ENCODE measurements at places on chromosomes 1 and 21. TPM values are rescaled to one million over a fixed set of nuclear protein-coding genes. Genes with fewer than 3 reads are reported as not detected.

Gene S100A8
- not detected for total RNA-seq

GRCh38 chr1:182601416-182601786, 2.8 kb downstream of the RGS16 start:
- H3K36me3 ChIP-seq: peaks cover 11% of the 10 kb centered on the region
- peaks cover 19% of the 10 kb centered on the region for H3K4me1 ChIP-seq
- H3K27me3 ChIP-seq: no peaks in the 10 kb centered on the region
- H3K27ac ChIP-seq: no peak overlapping the region
- H3K4me3 ChIP-seq: no peak overlapping the region

DNA sequence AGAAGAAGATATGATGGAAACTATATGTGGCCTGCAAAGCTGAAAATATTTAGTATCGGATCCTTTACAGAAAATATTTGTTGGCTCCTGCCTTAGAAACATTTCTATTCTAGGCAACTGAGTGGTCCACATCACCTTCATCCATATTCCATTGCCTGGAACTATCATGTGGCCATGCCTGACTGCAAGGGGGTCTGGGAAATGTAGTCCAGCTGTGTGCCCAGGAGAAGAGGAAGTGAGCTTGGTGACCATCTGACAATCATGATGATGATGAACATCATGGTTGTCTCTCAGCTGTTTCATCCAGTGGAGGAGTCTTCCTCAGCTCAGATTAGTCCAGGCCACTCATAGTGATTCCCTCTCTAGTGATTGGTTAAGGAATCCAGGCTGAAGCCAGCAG, 61.8 kb upstream of the IFNLR1 start:
- H3K4me3 ChIP-seq: no peak overlapping the region
- no peak overlapping the region for H3K27ac ChIP-seq
- H3K36me3 ChIP-seq: no peaks in the 10 kb centered on the region

- H3K36me3 ChIP-seq: no peaks in the 10 kb centered on the region
- peaks cover 18% of the 10 kb centered on the region for H3K27me3 ChIP-seq
- H3K27ac ChIP-seq: no peak overlapping the region
- no peak overlapping the region for H3K4me3 ChIP-seq
- DNase-seq: no peak
These were observed 96.4 kb downstream of the SYF2 start for GRCh38 chr1:25135909-25136308.

GRCh38 chr1:213251972-213252371, 200.9 kb downstream of the RPS6KC1 start:
- H3K4me1 ChIP-seq: no peaks in the 10 kb centered on the region
- no peak overlapping the region for H3K4me3 ChIP-seq
- H3K27me3 ChIP-seq: no peaks in the 10 kb centered on the region
- no peaks in the 10 kb centered on the region for H3K36me3 ChIP-seq
- H3K27ac ChIP-seq: no peak overlapping the region

DNA sequence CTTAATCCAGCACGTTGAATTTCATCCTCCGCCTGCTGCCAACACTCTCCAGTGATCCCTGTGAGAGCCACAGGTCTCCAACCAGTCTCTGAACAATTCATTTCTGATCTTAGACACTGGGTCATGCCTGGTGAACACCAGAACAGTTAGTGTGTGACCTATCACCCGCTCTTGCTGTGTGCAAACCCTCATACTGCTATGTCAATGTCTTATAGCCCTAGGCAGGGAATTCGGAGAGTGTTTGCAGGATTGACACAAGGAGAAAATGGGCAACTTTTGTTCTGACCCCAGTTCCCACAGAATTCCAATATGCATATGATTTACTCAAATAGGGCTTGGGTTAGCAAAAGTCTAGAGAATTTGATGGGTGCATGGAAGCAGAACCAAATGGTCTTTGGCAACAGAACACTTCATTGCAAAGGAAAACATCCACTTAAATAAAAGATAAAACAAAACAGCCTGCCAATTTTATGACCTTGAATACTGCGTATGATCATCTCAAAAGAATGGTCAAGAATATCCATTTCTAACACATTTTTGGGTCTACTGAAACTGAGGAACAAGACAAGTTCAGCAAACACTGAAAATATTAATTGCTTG, 23.0 kb upstream of the GUCA2B start:
- H3K27ac ChIP-seq: no peak overlapping the region
- H3K36me3 ChIP-seq: no peaks in the 10 kb centered on the region
- no peak overlapping the region for H3K4me3 ChIP-seq
- no peak for DNase-seq

DNA sequence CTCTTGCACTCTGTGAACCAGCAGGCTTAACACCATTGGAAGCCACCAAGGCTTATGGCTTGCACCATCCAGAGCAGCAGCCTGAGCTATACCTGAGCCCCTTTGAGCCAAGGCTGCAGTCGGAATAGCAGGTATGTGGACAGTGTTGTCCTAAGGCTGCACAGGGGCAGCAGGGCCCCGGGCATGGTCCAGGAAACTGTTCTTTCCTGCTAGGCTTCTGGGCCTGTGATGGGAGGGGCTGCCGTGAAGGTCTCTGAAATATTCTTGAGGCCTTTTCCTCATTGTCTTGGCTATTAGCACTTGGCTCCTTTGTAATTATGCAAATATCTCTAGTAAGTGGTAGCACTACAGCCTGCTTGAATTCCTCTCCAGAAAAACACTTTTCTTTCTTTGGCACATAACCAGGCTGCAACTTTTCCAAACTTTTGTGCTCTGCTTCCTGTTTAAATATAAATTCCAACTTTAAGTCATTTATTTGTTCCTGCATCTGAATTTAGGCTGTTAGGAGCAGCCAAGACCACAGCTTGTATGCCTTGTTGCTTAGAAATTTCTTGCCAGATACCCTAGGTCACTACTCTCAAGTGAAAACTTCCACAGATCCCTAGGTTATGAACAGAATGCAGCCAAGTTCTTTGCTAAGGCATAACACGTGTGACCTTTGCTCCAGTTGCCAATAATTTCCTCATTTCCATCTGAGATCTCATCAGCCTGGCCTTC, 5.2 kb downstream of the KRTAP20-4 start:
- H3K4me3 ChIP-seq: no peak overlapping the region
- no peak overlapping the region for H3K27ac ChIP-seq
- no peak for DNase-seq
- no peaks in the 10 kb centered on the region for H3K36me3 ChIP-seq
- no peaks in the 10 kb centered on the region for H3K27me3 ChIP-seq
- H3K4me1 ChIP-seq: no peaks in the 10 kb centered on the region

DNA sequence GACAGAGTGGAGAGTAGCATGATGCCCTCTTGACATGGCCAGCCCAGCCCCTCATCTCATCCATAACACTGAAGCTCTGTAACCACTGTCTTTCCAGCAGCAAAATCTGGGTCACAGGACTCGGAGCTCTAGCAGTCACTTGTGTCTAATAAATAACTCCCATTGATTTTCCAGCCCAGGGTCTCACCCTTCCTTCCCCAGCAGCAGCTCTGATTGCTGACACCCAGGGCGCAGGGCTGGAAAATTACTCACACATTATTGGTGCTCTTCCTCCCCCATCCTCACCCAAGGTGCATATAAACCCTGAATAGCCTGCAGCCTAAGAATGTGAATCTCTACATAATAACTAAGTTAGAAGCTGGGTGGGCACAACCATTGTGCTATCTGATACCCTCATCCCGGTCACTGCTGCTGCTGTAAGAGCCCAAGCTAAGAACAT, 21.1 kb upstream of the OR10J5 start:
- H3K27ac ChIP-seq: no peak overlapping the region
- no peaks in the 10 kb centered on the region for H3K36me3 ChIP-seq
- peaks cover 8% of the 10 kb centered on the region for H3K27me3 ChIP-seq

DNA sequence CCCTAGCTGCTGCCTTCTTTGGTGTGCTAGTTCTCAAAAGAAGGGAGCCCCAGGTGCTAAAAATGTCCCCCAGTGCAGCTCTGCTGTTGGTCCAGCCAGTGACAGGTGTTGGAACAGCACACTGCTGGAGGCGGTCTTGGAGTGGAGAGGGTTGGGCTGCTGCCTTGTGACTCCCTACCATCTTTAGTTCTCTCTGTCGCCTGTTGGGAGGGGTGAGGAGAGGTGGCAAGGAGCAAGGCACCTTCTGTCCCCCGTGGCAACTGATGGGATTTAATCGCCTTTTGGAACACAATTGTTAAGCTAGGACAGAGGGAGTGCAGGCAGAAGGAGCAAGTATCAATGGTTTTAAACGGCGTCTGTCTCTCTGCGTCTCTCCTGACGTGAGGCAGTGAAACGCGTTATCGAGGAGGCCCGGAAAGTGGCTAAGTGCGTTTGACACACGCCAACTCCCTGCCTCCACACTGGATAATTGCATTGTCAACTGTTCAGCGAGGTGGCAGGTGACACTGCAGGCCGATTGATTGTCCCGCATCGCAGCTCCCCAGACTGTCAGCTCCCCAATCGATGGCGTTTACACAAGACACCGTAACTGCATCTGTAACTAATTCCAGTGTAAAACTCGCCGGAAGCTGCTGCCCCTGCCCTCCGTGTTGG, 34.0 kb downstream of the TMEM53 start:
- no peaks in the 10 kb centered on the region for H3K27me3 ChIP-seq
- DNase-seq: no peak
- peaks cover 57% of the 10 kb centered on the region for H3K36me3 ChIP-seq
- H3K4me1 ChIP-seq: peaks cover 3% of the 10 kb centered on the region
- no peak overlapping the region for H3K4me3 ChIP-seq
- H3K27ac ChIP-seq: no peak overlapping the region

All from activated CD4-positive, alpha-beta T cell treated with anti-CD3 and anti-CD28 coated beads for 36 hours (primary cell).